Stimulated activated CD8-positive, alpha-beta memory T cell treated with anti-CD3 and anti-CD28 coated beads, Interleukin-7, amount 100 ng/mL, for 24 hours (primary cell): ENCODE measurements at places on chromosomes 16 and 17.

- DNase-seq = no peak
Measured at GRCh38 chr16:47734987-47735594, 274.0 kb downstream of the PHKB start.

- DNase-seq = no peak
Measured at GRCh38 chr17:31834448-31834847, 24.6 kb downstream of the COPRS start.

- DNase-seq = no peak
Measured at GRCh38 chr16:20853143-20853542, 46.8 kb downstream of the REXO5 start.

- DNase-seq = no peak
Measured at GRCh38 chr17:68324114-68324513, 32.8 kb downstream of the ARSG start.

GRCh38 chr17:47729476-47729875, 3.6 kb upstream of the TBX21 start:
- DNase-seq = no peak

DNA sequence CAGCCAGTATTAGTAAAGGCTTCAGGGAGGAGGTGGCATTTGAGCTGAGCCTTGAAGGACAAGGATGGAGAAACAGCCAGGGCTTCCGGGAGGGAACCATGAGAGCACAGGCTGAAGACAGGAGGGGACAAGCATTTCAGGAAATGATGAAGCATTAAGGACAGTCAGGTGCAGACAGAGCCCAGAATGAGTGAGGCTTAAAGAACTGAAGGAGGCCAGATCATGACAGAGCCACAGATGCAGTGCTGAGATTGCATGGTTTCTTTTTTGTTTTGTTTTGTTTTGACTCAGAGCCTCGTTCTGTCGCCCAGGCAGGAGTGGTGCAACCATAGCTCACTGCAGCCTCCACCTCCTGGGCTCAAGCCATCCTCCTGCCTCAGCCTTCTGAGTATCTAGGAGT, 211.5 kb downstream of the SOX9 start:
- DNase-seq = no peak
